Activated CD4-positive, CD25-positive, alpha-beta regulatory T cell treated with anti-CD3 and anti-CD28 coated beads, Interleukin-2, amount 50 U/mL, for 16 hours (primary cell): ENCODE measurements at places on chromosomes 4 and X.
A peak's percentile ranks its signal among the peaks of the same experiment; 100 is the strongest.

DNA sequence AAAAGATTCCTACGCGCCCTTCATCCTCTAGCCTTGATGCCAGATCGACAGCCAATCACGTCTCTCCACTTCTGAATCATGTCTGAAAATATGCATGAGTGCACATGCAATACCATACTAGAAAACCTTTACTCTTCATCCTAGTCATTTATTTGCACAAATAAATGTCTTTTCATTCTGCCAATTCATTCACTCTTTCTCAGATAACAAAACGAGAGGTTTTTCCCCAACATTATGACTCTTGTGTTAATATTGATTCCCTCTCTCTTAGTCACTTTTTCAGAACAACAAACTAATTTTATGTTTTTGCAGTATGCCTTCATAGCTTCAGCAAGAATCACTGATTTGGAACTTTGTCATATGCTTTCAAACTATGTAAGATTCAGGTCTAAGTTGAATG is 549.4 kb upstream of the GALNT7 start:
- DNase-seq, result no peak

- DNase-seq, result no peak
These were observed 392.6 kb downstream of the IL1RAPL1 start for GRCh38 chrX:28979877-28980276.

- no peak for DNase-seq
These were observed 57.7 kb downstream of the MRPL1 start for GRCh38 chr4:77920371-77920770.

DNA sequence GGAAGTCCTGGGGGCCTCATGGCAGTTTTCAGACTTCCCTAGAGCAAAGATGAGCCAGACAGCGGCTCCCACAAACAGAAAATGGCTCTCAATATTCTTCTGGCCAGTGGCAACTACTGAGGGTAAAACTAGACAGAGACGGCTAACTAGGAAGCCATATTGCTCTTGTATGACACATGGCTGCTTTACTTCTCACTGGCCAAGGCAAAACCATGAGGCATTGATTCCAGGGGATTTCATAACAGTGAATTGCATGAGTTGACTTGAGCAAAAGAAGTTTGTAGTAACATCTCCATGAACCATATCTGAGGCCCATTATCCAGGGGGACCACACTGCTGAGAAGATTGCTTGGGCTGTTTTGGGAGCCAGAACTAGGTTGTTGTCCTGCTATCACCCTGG is 13.7 kb upstream of the TLR8 start:
- no peak for DNase-seq

GRCh38 chr4:147492306-147492705 is 11.4 kb downstream of the EDNRA start:
- DNase-seq, result no peak

- no peak for DNase-seq
These were observed 1057.0 kb upstream of the SLIT2 start for GRCh38 chr4:19194672-19195071.

DNA sequence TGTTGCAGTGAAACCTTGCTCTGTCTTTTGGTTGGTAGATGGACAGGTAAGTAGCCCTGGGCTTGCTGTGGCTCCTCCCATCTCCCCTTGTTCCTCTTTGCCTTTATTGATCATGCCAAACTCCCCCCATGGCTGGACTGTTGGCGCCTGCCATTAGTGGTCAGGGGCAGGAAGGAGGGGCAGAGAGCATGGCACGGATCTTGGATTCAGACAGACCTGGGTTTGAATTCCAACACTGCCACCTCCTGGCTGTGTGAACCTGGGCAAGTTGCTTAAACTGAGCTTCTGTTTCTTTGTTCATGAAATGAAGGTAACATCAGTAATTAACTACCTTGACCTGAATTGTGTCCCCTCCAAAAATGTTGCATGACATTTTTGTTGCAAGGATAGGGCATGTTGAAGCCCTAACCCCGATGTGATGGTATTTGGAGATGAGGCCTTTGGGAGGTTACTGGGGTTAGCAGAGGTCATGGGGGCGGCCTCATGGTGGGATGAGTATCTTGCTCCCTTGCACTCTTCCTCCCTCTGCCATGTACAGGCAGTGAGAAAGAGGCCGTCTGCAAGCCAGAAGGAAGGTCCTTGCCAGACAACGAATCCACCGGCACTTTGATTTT is 6.0 kb downstream of the SLC2A9 start:
- DNase-seq, result no peak

- no peak for DNase-seq
These were observed 31.5 kb downstream of the KLHL8 start for GRCh38 chr4:87188932-87189331.

DNA sequence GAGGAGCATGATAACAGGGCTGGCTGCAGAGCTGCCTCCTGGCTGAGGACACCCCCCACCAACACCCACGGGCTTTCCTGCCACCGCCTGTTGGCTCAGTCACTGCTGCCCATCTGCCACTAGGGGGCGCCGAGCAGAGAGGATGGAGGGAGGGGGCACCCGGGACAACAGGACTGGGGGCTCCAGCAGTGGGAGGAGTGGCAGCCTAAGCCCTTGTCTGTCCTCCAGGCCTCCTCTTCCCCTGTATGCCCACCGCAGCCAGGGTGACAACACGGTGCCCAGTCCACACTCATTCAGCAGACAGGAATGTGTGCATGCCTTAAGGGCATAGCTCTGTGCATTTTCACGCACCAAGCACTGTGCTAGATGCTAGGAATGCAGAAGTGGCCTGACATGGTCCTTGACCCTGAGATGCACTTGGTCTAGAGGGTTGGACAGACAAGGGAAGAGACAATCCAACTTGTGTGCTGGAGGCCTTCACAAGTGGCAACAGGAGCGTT is 149.9 kb downstream of the AMMECR1 start:
- DNase-seq, result peak; percentile 37

- DNase-seq, result no peak
These were observed 13.6 kb upstream of the CYTL1 start for GRCh38 chr4:5032813-5033212.

GRCh38 chr4:106647451-106647850 is 278.9 kb upstream of the GIMD1 start:
- no peak for DNase-seq

GRCh38 chr4:121076416-121076815 is 4.1 kb upstream of the NDNF start:
- no peak for DNase-seq

- no peak for DNase-seq
These were observed 133.0 kb downstream of the RAPGEF2 start for GRCh38 chr4:159235779-159236368.

- no peak for DNase-seq
These were observed 208.8 kb downstream of the OR13H1 start for GRCh38 chrX:131752493-131753198.

- no peak for DNase-seq
These were observed 71.7 kb downstream of the FAM184B start for GRCh38 chr4:17709763-17710068.

GRCh38 chr4:142367418-142368180 is 478.5 kb downstream of the INPP4B start:
- no peak for DNase-seq

- DNase-seq, result no peak
These were observed 17.0 kb upstream of the WWC2 start for GRCh38 chr4:183082053-183082452.

DNA sequence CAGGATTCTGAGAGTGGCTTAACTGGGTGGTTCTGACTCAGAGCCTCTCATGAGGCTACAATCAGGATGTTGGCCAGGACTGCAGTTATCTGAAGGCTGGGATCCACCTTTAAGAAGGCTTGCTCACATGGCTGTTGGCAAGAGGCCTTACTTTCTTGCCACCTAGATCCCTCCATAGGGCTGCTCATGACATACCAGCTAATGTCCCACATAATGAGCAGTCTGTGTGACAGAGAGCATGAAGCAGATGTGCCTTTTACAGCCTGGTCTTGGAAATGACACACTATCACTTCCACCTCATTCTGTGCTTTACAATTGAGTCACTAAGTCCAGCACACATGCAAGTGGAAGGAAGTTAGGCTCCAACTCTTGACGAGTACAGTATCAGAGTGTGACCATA is 4.3 kb upstream of the RBM3 start:
- no peak for DNase-seq

GRCh38 chr4:57607566-57608180 is 497.5 kb upstream of the IGFBP7 start:
- DNase-seq, result no peak

DNA sequence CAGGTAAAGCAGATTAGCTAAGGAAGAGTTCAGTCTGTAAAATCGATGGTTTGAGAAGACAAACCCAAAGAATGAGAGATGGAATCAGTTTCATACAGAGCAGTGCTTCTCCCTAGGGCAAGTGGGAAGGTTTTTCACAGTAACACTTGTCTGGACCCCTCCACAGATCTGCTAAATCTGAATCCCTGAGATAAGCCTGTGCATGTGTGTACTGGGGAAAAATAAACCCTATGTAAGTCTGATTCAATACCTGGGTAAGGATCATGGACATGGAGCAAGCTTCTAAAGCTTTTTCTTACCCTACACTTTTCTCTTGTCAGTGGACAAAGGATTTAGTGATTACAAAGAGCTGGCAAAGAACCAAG is 13.6 kb downstream of the ELOVL6 start:
- DNase-seq, result no peak

DNA sequence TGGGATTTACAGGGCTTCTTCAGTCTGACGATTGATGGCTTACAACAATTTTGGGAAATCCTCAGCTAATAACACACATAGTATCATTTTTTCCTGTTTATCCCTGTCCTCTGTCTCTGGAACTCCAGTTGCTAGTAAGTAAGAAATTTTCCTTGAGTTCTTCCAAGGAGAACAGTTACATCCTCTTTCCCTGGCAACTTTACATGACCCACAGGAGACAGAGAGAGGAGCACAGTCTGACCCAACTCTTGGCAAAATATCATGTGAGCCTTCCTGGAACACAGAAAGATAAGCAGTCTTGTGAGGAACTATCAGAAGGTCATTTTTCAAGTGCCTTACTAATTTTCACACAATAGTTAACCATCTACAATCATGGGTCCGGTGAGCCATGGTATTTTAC is 578.7 kb upstream of the PABPC4L start:
- no peak for DNase-seq

- no peak for DNase-seq
These were observed 107.4 kb upstream of the F9 start for GRCh38 chrX:139423186-139423585.

DNA sequence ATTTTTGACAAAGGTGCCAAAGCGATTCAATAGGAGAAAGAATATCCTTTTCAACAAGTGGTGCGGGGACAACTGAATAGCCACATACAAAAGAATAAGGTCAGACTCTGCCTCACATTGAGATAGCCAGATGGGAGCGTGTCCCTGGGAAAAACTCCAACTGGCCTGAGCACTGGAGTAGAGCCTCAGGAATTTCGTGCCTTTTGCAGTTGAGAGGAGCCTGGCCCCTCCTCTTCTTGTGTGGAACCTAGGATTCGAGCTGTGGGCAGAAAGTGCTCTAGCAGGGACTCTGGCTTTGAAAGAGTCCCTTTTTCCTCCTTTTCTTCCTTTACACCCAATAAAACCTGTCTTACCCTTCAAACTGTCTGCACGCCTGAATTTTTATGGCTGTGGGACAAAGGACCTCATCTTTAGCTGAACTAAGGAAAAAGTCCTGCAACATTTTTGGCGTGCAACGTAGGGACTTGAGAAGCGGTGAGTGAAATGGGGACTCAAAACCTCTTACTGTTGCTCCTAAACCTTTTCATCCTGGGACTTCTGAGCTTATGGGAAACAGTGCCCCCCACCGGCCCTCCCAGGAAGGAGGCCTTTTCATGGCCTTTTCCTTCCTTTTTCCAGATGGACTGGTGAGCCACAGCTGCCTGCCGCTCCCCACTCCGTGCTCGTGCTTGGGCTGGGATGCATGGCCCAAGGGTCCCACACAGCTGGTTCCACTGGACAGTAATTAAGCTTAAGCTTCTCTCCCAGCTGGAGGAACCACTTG is 68.6 kb downstream of the BMP15 start:
- no peak for DNase-seq

GRCh38 chr4:155759372-155760252 is 791 bp downstream of the GUCY1B1 start:
- no peak for DNase-seq

DNA sequence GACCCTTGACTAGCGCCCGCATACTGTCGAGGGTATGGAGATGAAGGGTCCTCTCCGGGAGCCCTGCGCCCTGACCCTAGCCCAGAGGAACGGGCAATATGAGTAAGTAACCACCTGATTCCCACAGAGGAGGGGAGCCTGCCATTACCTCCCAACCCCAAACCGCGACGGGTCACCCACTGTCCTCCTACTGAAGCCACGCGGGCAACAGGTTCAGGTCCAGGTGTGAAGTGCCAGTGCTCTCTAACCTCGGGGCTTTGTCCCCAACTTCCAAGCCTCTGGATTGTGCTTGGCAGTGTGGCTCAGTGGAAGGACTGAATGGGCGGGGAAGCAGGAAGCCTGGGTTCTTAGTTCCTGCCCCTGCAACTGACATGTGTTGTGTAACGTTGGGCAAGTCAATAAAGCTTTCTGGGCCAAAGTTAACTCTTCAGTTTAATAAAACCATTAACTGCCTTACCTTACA is 694 bp downstream of the OCRL start:
- DNase-seq, result no peak

DNA sequence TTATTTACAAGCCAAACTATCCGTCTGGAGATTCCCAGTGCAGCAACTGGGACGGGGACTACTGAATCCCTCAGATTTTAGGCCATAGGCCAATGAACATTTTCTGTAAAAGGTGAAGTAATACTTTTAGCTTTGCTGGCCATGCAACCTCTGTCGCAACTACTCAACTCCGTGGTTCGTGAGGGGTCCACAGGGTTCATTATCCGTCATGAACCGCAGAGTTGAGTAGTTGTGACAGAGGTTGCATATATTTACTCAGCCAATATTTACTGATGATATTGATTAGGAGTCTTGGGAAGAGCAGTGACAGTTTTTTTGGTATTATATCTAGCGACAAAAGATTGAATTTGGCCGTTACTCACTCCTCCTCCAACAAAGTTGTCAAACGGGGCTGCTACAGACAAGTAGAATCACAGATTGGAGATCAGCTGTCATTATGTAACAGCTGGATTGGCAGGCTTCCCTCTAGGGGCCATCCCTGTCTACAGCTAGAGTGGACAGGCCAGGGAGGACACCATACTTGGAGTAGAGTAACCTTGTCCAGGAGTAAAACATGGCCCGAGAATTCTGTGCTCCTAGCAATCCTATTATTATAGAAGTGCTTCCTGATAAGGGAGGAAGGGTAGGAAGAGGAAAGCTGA is 37.2 kb upstream of the CD38 start:
- DNase-seq, result no peak

DNA sequence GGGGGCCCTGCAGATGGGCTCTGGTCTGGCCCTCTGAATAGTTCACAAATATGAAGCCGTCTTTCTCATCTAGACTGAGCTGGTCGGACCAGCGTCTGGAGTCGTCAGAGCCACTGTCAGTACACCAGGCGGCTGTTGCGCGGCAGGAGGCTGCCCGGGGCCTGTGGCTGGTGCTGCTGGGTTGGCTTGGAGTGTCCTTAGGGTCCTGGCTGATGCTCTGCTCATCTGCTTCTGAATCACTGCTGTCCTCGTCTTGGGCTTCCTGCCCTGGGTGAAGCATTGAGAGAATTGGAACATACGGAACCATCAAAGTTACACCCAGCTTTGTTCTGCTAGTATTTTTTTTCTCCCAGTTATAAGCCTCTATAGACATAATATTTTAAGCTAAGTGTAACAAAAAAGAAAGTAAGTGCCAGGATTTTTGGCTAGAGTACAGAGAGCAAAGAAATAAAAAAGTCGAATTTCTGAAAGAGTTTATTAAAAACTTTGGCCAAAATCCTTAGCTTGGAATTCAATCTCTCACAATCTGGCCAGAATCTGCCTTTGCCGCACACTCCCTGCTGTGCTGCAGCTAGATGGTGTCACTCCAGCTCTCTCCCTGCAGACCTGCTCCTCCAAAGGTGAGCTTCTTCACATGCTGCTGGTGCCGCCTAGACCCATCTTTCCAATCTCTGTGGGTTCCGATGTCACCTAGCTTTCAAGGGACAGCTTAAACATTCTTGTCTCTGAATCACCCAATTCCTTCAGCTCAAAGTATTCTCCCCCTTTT is 96.2 kb downstream of the CDS1 start:
- DNase-seq, result no peak
